ENCODE measurements at places on chromosomes 3 and 15.

- DNase-seq = no peak
Observed at GRCh38 chr3:27826448-27826847, 104.3 kb upstream of the EOMES start.

DNA sequence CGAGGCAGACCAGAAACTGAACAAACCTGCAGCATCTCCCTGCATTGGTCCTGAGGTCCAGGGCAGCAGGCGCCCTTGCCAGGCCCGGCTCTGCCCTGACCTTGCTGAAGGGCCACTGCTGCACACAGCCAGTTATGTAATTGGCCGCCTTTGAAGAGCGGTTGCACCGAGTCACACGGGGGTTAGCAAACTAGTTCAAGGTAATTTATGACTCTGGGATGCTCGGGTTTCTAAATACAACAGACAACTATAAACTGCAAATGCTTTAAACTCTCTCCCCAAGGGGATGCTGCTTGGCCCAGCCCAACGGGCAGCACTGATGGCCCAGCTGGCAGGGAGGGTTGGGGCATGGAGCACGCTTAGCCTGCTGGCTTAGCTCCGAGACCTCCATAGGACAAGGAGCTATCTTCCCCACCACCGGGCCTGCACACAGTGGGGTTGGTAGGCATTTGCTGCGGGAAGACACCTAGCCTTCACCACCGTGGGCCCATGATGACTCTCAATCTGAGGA is 60.3 kb upstream of the IQSEC1 start:
- DNase-seq = no peak

GRCh38 chr3:26132942-26133341 is 343.1 kb downstream of the OXSM start:
- peak; percentile 19 for DNase-seq

DNA sequence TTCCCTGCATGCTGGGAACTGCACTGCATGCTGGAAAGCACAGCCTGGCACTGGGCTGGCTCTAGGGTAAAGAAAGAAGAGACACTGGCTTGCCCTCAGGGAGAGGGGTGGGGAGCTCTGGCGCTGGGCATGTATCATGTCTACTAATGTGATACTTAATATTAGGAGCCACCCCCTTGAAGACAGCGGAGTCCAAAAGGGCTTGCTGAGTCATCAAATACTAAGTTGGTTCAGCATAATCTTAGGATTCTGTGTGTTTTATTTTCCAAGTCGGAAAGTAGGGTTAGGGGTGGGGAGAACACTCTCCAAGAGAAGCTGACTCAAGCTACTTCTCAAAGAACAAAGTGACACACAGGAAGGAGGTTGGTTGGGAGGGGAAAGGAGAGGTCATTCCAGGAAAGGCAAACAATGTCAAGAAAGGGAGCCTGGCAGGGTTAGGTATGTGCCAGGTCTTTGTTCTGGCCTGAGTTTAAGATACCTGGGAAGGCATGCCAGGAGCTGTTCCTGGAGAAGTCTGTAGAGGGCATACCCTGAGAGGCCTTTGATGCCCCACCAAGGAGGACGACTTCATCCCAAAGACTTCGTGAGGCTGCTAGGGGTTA is 237.8 kb upstream of the NR2E3 start:
- DNase-seq = no peak

DNA sequence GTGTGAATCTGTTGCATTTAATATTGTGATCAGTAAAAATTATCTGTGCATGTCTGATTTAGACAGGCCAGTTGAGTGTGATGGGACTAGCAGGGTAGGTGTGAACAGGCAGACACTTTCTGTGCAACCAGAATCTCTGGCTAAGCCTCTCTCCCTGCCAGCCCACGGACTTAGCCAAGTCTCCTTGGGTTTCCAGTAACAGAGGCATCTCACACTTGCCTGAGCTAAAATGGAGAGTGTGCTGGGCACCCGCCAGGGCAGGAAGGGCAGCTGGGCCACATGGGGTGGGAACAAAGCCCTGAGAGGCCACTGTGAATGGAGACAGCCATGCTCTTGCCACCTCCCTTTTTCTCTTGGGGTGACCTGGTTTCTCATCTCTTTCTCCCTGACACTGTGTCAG is 12.5 kb upstream of the RPS27L start:
- DNase-seq = no peak

- DNase-seq = no peak
Observed at GRCh38 chr15:73787621-73788020, 34.5 kb upstream of the INSYN1 start.
